Activated T-cell treated with anti-CD3 and anti-CD28 coated beads, Interleukin-2, amount 50 U/mL, for 72 hours (primary cell): ENCODE measurements at places on chromosomes 13 and 19. TPM values are rescaled to one million over a fixed set of nuclear protein-coding genes. Genes with fewer than 3 reads are reported as not detected.

The PSG1 gene
- total RNA-seq = not detected

The ATP4A gene
- not detected for total RNA-seq

The TMEM147 gene
- 79.0 TPM for total RNA-seq

The DZIP1 gene
- total RNA-seq = 0.31 TPM

The WDR88 gene
- total RNA-seq = not detected

The FOXA3 gene
- total RNA-seq = 0.88 TPM

The HSD17B14 gene
- 3.2 TPM for total RNA-seq

The MRPL54 gene
- 67.3 TPM for total RNA-seq

The OR7G1 gene
- total RNA-seq = not detected

The BEST2 gene
- not detected for total RNA-seq

The NCR1 gene
- 4.1 TPM for total RNA-seq

The ISOC2 gene
- total RNA-seq = 19.5 TPM

The HSPB6 gene
- 1.4 TPM for total RNA-seq

The LRRC4B gene
- 0.58 TPM for total RNA-seq

The MUC16 gene
- 0.05 TPM for total RNA-seq

The NUCB1 gene
- 183 TPM for total RNA-seq

The SPRY2 gene
- 0.21 TPM for total RNA-seq

The UBE2L5 gene
- not detected for total RNA-seq

The ELAVL3 gene
- total RNA-seq = not detected

The CYP4F2 gene
- total RNA-seq = not detected

The ZNF737 gene
- 16.3 TPM for total RNA-seq

The SYNGR4 gene
- total RNA-seq = 0.34 TPM

The RGL3 gene
- not detected for total RNA-seq

The FCGBP gene
- 13.4 TPM for total RNA-seq

The ZNF723 gene
- 0.14 TPM for total RNA-seq

The CNOT3 gene
- 84.5 TPM for total RNA-seq

The GNG7 gene
- total RNA-seq = 1.3 TPM

The DCT gene
- 0.49 TPM for total RNA-seq

The CYP4F8 gene
- total RNA-seq = not detected

The IGFL1 gene
- not detected for total RNA-seq

The SERTM1 gene
- total RNA-seq = not detected

The NAPSA gene
- 53.3 TPM for total RNA-seq

The ZNF208 gene
- 4.6 TPM for total RNA-seq

The ZNF813 gene
- total RNA-seq = 7.9 TPM

The ZNF714 gene
- total RNA-seq = 23.9 TPM

The IRGQ gene
- 16.6 TPM for total RNA-seq

The HIPK4 gene
- not detected for total RNA-seq

The ACP5 gene
- 22.9 TPM for total RNA-seq

The SIGLEC5 gene
- not detected for total RNA-seq

The USPL1 gene
- total RNA-seq = 18.2 TPM

The DACH1 gene
- 0.17 TPM for total RNA-seq

The ZNF14 gene
- total RNA-seq = 12.1 TPM

The IFNL4 gene
- not detected for total RNA-seq

The RFPL4A gene
- not detected for total RNA-seq

The NOVA2 gene
- 0.58 TPM for total RNA-seq

The MEDAG gene
- total RNA-seq = 0.09 TPM

The ZNF577 gene
- total RNA-seq = 9.4 TPM

The ZSCAN18 gene
- total RNA-seq = 51.3 TPM

The ZNF665 gene
- 5.6 TPM for total RNA-seq

The FFAR1 gene
- total RNA-seq = 0.67 TPM

The KIR2DL3 gene
- not detected for total RNA-seq
